Bronchial epithelial cell (primary cell): ENCODE measurements at places on chromosomes 1 and 21.

GRCh38 chr1:57164584-57164983 is 198.8 kb upstream of the C8B start:
- DNase-seq = no peak

DNA sequence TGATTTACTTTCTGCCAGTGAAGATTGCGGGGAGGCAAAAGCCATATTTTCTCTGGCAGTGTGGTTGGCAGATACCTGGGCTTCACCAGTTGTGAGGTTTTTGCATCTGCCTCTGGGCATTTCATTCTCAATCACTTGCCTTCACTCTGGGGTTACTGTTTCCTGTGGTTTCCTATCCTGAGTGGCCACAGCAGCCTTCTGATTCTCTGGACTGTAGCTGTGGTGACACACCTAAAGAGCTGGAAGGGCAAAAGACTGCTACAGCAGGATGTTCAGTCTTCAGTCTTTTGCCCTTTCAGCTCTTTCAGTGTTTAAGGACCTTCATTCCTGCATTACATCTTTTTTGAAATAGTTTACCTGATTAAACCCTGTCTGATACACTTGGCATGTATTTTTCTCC is 50.5 kb upstream of the GPR52 start:
- DNase-seq = no peak

DNA sequence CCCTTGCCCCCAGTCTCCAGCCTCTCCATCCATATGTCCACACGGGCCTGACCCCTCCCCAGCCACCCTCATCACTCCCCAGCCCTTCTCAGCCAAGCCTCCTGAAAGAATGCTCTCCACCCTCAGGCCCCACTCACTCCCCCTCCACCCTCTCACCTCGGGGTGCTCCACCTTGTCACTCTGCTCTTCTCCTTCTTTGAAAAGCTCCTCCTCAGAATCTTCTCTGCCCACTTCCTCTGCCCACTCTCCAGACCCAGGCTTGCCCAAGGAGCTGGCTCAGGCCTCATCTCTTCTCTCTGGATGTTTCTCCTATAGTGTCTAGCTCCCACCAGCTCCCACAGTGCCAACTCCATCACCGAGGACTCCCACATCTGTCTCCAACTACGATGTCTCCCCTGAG is 13.9 kb downstream of the COL8A2 start:
- DNase-seq = no peak

DNA sequence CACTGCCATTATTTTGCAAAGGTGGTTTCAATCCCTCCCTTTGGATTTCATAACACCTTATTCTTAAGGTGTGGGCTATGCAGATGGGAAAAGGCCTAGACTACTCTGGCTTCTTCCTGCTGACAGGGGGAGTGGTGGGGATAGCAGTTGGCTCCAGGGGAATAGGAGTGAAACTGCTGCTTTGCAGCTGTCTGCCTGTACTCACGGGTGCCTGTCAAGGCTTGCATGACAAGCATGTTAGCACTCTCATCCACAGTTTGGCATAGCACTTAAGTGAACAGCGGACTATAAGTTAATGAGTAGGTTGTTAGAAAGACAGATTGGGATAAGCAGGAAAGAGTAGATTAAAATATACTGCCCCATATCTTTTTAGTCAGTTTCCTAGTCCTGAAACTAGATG is 287.5 kb upstream of the DAB1 start:
- peak; percentile 80 for DNase-seq

DNA sequence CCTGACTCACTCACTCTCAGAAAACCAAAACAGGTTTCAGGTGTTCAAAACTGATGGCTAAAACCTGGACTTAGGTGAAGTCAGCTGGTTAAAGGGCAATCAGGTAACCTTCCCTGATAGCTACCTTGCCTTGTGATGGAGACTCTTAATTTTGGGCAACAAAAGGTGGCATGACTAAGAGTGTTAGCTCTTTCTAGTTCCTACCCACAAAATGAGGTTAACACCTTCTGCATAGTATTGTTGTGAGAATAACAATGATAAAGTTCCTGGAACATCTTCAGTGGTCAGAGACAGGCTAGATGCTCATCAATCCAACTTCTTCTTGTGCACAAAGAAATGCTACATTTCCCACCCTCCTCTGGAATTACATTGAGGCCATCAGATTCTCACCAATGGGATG is 214.8 kb downstream of the ZNF648 start:
- DNase-seq = no peak

- DNase-seq = no peak
These were observed 324.8 kb downstream of the SMYD3 start for GRCh38 chr1:246182149-246182851.

GRCh38 chr1:98975113-98975512 is 29.5 kb downstream of the PLPPR5 start:
- no peak for DNase-seq

DNA sequence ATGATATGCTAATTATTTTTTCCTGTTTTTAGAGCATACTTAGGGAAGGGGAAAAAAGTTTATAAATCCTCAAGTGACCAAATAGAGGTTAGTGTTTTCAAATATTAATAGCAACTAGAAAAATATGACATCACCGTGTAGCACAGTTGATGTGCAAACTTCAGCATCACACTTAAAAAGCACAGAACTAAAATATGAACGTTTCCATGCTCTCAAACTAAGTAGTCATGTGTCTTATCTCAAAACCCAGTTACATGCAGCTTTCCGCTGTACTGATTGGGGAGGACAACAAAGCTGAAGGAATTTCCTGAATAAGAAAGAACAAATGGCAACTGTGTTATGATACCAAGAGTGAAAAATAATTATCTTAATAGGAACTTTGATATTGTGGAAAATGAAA is 903.7 kb downstream of the ADGRL2 start:
- no peak for DNase-seq

GRCh38 chr1:221670081-221670480 is 71.8 kb downstream of the DUSP10 start:
- DNase-seq = peak; percentile 40

GRCh38 chr1:81414488-81415015 is 386.2 kb upstream of the ADGRL2 start:
- DNase-seq = peak; percentile 37

DNA sequence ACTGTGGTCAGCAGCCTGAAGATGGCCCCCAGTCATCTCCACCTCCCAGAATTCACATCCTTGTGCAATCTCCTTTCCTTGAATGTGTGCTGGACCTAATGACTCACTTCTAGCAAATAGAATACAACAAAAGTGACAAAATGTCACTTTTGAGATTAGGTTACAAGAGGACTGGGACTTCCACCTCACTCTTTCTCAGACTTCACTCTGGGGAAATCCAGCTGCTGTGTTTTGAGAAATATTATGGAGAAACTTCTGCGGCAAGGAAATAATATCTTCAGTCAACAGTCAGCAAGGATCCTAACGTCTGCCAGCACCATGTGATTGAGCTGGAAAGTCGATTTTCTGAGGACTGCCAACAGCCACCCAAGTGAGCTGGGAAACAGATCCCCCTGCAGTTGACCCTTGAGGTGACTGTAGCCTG is 70.5 kb upstream of the GADD45A start:
- peak; percentile 83 for DNase-seq

GRCh38 chr1:24948079-24948827 is 18.2 kb upstream of the RUNX3 start:
- DNase-seq = no peak

DNA sequence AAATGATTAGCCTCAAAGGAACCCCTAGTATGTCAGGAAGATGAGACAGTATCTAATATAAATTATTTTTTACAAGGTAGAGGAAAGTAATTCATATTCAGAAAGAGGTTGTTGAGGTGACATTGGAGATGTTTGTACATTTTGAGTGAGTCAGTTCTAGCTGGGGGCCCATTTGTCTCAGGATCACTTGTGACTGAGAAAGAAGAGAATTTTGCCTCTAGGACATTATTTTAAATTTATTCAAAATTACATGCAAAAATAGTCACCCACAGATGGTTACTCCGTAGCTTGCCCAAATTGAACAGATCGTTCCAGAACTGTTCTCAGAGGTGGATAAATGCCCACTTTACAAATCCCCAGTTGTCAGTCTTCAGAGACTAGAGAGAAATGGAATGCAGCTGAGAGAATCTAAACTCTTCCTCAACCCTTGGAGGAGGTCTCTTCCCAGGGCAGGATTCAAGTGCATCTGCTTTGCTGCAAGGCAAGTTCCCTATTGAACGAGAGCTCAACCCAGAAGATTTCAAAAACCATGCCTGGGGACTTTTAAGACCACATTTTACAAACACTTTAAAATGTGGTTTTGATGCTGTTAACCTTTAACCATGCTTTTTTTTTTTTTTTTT is 987.8 kb upstream of the ADAMTS5 start:
- no peak for DNase-seq

DNA sequence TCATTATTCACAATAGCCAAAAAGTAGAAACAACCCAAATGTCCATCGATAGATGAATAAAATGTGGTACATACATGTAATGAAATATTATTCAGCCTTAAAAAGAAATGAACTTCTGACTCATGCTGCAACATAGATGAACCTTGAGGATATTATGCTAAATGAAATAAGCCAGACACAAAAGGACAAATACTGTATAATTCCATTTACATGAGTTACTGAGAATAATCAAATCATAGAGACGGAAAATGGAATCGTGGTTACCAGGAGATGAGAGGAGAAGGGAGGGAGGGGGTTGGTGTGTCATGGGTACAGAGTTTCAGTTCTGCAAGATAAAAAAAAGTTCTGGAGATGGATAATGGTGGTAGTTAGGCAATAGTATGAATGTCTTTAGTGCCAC is 184.1 kb downstream of the PSMG1 start:
- peak; percentile 9 for DNase-seq

DNA sequence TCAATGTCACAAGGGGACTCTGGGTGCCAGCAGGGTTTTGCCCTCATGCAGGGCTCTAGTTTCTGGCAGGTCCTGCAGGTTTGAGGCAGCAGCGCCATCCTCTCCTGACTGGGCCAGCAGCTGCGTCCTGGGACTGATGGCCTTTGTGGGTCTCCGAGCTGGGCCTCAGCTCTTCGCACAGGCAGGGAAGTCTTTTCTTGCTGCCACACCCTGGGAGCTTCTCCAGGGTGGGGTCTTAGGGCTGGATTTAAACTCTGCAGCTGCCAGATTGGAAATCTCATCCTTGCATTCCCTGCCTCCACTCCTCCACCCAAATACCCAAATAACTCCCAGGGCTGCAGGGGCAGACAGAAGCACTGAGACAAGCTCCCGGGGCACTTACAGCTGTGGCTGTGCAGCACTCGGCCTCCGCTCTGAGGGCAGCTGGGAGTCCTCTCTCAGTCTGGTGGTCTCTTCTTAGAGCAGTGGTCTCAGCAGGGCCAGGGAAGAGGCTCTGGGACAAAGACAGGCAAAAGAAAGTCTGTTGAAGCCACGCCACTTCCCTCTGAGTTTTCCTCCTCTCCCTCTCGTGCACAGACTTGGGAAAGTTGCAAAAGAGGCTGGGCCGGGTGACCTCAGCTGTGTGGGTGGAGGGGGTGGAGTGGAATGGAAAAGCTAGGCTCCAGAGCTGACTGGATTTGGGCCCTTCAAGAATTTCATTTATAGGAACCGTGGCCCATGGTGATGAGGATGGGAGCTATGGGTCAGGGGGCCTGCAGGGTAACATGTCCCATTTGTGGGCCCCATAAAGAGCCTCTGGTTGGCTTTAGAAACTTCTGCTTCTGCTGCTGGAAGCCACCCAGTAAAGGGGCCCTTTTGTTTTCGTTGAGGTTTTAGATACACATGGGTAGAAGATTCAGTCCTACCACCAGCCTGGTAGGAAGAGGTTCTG is at the start of gene RAB7B:
RAB7B (minus strand) TSS at position 525 of the 931 bp plus-strand sequence. CDS start 9,260 bp downstream, outside the sequence.
- peak; percentile 81 for DNase-seq

DNA sequence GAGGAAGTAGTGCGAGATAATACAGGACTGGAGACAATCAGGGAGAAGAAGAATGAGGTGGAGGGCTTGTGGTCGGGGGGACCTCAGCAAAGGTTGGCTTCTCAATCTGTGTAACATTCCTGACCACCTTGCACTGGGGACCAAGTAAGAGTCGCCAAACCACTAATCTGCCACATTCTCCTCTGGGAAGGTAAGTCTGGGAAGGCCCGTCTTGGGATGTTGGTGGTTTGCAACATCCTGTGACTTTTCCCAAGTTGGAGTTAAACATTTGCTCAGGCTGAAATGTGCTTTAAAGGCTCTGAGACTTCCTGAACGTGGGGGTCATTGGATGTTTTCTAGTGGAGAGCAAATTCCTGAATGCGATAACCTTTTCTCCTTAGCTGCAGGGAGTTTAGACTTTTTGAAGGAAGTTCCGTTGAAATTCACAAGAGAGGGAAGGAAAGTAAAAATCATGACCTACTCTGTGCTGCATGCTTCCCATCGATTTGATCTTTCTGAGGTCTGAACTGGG is 325.9 kb downstream of the RPS6KC1 start:
- no peak for DNase-seq

- DNase-seq = no peak
These were observed 263.2 kb downstream of the TM2D1 start for GRCh38 chr1:61461406-61462384.

- no peak for DNase-seq
These were observed 52.1 kb downstream of the COL6A1 start for GRCh38 chr21:46033410-46034400.

DNA sequence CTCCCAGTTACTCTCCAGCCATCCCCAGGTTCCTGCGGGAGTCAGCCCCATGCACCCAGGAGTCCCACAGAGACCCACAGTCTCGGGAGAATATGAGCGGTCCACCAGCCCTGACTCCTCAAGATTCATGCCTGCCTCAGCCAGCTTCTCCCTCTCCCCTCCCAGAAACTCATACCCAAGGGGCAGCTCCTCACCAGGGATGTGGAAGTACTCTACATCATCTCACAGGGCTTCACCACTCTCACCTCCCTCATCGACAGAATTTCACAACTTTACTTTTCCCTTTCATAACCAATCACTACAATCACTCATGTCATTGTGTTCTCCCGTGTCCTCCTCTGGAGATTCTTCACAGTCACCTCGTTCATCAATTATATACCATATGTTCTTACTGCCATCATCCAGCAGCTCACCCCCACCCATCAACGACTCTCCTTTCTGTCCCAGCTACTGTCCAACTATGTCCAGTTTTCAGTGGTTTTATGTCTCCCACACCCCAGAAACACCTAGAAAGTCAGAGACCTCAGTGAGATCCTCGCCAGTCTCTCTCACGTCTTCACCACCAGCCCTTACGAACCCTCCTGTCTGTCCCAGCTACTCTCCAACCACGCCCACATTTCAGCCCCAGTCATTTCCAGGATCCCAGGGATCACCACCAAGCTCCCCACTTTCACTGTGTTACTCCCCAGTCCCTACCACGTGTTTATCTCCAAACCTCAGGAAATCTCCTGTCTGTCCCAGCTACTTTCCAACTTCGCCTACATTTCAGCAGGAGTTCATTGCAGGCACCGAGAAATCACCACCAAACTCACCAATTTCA is 1530.1 kb upstream of the TPTE start:
- peak; percentile 84 for DNase-seq
